ENCODE measurements at places on chromosomes 13 and 19. TPM values are rescaled to one million over a fixed set of nuclear protein-coding genes. Genes with fewer than 3 reads are reported as not detected.

DNA sequence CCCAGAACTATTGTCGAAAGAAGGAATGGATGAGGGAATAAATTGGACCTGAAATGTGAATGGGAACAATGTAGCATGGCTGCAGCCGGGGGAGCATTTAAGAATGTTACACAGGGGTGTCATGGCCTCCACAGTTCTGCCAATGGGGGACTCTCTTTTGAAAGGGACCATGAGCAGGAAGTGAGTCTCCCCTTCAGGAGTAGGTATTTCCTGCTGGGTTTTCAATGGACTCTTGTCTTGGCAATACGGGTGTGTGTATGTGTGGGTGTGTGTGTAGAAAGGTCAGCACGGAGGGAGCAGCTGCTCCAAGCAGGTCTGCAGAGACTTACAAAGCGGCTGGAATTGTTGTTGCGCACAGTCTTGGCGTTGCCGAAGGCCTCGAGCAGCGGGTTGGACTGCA is 24.4 kb downstream of the MYO1F start:
- no peak for DNase-seq

GRCh38 chr13:45932172-45932571 is 80.6 kb upstream of the SIAH3 start:
- no peak for DNase-seq

DNA sequence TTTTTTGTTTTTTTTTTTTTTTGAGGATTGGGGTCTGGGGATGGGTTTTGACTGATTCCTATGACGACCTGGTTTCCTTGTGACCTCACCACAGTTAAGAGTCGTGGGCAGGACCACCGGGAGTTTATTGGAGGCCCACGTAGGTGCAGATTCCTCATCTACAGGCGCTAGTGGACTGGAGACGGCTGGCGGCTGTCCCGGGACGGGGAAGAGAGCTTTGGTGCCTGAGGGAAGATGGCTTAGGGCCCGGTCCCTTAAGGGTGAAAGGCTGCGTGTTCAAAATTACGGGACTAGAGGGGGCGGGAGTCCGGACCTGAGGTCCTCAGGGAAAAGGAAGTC is 682 bp upstream of the TEAD2 start:
- DNase-seq = no peak

The CEACAM1 gene
- total RNA-seq = not detected

The RASIP1 gene
- 0.57 TPM for total RNA-seq
